Fibroblast of mammary gland (primary cell): ENCODE measurements at places on chromosomes 5 and 9.

DNA sequence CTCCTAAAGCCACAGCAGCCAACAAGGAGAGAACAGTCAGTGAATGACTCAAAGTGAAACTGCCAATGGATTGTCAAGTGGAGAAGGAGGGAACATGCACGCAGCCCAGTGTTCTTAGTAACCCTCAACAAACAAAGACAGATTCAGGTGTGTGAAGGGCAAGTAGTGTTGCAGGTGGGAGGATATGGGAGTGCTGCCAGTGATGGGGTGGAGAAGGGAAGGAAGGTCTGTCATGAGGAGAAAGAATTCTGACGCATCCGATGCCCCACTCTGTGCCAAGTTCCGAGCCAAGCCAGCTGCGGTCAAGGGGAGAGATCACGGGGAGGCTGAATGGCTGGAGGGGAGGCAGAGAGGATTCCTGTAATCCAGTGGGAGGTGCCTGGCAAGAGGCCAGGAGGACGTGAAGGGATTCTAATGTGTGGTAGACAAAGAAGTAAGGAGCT, 56.5 kb downstream of the CAST start:
- peak; percentile 20 for DNase-seq

DNA sequence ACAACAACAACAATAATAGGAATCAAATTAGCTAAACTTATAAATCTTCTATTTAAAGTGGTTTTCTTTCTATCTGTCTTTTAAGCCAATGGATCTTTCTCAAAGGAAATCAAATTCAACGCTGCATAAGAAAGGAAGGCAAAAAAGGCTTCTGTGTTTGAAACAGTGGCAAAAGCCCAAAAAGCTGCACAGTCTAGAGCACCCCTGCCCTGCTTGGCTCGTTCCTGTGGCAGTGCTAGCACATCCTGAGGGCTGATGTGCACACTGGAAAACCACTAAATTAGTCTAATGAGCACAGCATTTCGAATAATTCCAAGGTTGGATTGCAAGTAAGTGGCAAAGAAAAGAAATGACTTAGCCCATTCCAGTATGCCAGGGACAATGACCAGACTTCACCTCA, 80.7 kb downstream of the AP3B1 start:
- no peak for DNase-seq

- no peak for DNase-seq
These were observed 36.8 kb downstream of the SAXO1 start for GRCh38 chr9:18996211-18996610.

DNA sequence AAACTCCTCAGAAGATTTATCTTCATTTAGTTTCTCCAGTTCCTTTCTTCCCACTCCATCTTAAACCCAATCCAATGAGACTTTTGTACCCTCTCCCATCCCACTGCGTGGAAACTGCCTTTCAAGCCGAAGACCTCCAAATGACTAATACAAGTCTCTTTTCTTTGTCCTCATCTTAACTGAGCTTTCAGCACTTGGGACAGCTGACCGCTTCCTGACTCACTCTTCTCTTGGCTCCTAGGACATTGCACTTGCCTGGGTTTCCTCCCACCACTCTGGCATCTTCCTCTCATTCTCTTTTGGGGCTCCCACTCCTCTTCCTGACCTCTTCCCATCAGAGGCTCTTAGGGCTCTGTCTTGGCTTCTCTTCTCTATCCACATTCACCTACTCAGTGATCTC, 243.7 kb downstream of the HSPA4 start:
- DNase-seq = peak; percentile 34

GRCh38 chr5:91641730-91642350, 258.7 kb upstream of the ARRDC3 start:
- peak; percentile 66 for DNase-seq

DNA sequence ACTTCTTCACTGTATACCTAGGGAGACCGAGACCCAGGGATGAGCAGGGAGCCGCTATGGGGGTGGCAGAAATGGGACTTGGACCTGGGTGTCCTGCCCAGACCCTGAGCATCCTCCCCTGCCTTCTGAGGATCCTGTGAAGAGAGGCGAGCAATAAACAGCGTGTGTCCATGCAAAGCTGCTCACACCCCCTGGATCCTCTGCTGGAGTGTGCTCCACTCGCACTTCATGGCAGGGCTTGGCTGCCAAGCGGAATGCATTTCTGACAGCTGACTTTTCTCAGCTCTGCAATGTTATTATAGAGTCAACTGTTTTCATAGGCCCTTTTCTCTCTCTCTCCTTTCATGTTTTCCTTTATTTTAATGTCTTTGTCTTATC, 31.0 kb upstream of the ALDH1B1 start:
- DNase-seq = no peak

GRCh38 chr5:4212981-4213819, 617.6 kb downstream of the IRX1 start:
- DNase-seq = no peak

DNA sequence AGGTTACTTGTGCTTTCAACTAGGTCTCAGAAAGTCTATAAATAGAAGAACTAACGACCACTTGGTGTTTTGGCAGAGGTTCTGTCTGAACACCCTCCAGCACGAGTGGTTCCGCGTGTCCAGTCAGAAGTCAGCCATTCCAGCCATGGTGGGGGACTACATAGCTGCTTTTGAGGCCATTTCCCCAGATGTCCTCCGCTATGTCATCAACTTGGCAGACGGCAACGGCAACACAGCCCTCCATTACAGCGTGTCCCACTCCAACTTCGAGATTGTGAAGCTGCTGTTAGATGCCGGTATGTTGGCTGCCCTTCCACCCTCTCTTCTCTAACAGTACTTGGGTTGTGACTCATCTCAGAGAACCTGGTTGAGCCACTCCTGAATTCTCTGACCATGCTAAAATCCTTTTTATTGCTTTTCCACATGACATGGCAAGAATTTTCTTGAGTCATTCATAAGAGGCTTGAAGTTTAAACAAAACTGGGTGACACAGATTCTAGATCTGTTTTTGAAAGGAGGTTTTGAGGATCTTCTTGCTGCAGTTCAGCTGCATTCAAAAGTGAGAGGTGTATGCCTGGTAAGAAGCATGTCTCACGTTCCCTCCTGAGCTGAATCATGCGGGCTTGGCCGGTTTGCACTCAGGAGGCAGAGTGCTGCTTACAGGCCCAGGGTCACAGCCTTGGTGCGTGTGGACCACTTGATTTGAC, 103.1 kb upstream of the DMRT1 start:
- peak; percentile 95 for DNase-seq

DNA sequence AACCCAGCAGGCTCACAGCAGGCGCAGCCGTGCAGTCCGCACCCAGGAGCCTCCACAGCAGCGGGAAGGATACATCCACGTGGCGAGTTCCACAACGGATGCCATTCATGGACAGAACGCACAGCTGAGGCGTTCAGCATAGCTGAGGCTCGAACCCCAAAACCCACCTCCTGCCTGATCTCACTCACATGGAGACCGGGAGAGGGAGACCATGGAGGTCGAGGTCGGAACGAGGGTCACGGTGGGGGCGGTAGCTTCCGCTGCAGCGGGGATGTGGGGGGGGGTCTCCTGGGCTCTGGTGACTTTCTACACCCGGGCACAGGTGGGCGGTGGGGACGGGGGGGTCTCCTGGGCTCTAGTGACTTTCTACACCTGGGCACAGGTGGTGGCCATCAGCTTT, 17.5 kb downstream of the TERT start:
- DNase-seq = no peak

DNA sequence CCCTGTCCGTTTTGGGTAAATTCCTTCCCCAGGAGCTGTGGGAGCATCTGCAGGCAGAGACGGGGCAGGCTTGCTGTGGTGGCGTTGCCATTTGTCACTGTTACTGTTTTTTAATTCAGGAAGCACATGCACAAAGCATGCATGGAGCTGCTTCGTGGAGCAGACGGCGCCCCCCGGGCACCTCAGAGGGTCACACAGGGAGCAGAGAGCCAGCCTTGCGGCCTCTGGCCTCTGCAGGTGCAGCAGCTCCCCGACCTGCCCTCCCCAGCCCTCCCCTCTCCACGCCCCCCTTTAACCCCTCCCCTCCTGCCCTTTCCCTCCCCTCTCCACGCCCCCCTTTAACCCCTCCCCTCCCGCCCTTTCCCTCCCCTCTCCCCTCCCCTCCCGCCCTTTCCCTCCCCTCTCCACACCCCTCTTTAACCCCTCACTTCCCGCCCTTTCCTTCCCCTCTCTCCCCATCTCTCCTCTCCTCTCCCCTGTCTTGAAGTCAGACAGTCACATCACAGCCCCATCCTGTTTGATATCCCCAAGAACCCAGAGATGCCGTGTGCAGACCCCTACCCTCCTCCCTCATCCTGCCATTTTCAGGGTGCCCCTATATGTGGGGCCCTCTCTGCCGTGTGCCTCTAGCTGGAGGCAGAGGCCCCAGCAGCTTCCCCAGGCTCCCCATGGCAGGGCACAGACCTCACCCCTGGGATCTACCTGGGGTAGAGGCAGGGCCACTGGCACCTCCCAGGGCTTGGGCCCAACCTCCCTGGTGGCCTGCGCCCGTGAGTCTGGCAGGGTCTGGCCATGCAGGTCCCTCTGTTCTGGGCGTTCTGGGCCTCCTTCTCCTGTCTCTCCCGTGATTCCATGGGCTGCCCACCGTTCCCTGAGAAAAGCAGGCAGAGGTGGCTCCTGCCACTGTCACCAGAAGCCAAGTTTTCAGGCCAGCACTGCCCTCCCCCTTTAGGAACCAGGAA, 29.6 kb upstream of the UBAC1 start:
- peak; percentile 67 for DNase-seq

DNA sequence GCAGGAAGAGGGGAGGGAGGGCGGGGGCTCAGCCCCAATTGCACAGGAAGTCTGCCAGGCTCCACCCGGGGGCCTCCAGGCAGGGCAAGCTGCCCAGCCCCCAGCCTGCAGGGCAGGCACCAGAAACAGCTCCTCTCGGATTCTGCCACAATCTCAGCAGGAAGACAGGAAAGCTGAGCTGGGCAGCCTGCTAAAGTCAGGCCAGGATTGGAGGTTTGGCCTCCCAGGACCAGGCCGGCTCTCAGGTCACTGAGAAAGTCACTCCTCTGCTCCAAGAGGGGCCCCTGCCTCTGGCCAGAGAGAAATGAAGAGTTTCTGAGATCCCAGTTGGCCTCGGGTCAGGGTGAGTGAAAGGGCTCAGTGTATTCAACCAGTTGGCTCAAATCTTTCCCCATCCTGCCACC, 54.6 kb upstream of the STXBP1 start:
- DNase-seq = peak; percentile 35

DNA sequence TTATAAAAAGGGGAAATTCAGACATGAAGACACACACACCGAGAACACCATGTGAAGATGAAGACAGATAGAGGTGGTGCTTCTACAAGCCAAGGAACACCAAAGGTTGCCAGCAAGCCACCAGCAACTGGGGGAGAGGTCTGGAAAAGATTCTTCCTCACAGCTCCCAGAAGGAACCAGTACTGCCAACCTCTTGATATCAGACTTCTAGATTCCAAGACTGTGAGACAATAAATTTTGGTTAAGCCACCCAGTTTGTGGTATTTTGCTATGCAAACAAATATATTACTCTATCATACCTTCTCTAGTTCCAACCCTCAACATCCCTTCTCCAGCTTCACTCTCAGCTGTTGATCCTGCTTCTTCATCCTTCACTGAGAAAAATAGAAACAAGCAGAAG, 451.1 kb downstream of the EBF1 start:
- DNase-seq = peak; percentile 32

- DNase-seq = no peak
These were observed 3.0 kb downstream of the STC2 start for GRCh38 chr5:173325091-173325698.

DNA sequence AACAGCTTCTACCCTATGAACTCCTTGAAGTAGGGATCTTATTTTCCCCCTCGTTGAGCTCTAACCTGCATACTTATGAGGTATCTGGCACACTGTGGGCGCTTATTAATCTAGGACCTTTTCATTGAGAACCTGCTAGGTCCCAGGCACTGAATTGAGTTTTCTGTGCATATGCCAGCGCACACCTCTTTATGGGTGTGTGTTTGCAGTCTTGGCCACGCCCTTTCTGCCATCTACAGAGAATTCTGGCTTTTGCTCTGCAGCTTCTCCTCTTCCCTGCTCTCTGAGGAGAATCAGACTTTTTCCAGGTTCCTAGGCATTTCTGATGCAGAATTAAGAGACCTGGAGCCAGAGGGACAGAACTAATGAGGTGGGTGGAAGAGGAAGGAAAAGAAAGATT, 25.4 kb upstream of the SSBP2 start:
- DNase-seq = no peak
